ENCODE measurements at places on chromosomes 1 and 21.

DNA sequence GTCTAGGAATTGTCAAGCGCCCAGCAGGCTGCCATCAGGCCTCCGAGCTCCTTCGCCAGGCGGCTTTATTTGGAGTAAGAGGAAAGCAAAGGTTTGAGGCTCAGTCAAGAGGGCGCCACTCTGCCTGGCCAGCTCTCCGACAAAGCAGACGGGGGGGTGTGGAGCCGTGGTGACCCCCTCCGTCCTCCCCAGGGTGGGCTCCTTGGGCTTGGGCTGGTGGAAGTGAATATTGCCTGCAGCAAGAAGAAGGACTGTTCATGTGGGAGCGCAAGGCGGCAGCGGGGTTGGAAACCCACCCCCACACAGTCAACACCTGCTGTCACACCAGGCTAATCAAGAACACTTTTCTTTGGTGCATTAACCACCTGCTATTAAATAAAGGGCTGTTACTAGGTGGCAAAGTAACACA, 14.6 kb downstream of the EPHX1 start:
- DNase-seq = no peak

GRCh38 chr1:2583871-2584351, 2.7 kb upstream of the PRXL2B start:
- no peak for DNase-seq

- DNase-seq = no peak
Observed at GRCh38 chr1:56257726-56258125, 321.6 kb downstream of the PLPP3 start.

DNA sequence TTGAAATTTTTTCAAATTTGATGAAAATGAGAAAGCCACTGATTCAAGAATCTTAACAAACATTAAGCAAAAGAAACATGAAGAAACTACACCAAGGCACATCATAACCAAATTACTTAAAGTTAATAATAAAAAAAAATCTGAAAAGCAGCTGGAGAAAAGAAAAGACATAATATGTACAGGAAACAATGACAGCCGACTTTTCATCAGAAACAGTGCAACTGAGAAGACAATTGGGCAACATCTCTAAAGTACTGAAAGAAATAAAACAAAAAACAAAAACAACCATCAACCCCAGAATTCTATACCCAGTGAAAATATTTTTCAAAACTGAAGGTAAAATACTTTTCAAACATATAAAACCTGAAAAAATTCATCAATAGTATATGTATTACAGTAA, 73.8 kb upstream of the DMRTA2 start:
- no peak for DNase-seq

DNA sequence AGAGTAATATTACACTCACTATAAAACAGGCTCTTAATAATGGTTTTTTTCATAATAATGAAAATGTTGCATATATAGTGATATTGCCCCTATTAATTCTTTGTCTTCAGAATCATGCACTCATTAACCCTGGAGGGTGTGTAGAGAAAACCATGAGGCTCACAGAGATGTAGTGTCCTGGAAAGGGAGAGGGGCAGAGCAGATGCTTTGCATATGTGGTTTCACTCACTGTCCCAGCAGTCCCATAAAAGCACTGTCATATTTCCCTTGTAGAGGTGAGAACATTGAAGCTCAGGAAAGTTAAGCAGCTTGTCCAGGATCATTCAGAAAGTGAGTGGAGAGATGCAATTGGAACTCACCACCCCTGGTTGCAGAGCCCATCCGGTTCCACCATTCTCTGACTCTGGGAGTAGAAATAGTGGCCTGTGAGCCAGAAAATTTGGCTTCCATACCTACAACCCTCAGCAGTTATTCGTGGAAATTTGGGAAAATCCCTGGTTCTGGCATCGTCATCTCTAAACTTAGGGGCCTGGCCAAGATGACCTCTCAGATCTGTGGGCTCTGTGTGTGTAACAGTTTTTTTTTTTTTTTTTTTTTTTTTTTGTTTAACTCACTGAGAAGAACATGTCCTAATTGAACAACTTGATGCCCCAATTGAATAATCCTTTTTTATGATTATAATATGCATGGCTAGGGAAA, 86.4 kb downstream of the RGL1 start:
- DNase-seq = no peak

DNA sequence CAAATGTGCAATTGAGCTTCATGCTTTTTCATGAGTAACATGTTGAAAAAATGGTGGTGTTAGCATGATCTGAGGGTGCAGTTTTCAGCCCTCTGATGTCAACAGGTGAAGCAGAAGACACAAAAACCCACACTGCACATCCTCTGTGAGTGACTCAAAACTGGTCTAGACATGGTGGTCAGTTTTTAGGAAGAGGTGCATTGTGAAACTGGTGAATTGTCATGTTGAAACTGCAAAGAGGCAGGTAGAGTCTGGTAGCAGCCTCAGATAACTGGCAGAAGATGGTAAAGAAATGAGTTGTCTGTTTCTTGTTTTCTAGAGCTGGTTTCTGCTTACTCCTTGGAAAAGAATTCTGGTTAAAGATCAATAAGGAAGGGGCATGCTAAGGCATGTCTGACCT, 97.3 kb upstream of the HMCN1 start:
- DNase-seq = peak; percentile 18

DNA sequence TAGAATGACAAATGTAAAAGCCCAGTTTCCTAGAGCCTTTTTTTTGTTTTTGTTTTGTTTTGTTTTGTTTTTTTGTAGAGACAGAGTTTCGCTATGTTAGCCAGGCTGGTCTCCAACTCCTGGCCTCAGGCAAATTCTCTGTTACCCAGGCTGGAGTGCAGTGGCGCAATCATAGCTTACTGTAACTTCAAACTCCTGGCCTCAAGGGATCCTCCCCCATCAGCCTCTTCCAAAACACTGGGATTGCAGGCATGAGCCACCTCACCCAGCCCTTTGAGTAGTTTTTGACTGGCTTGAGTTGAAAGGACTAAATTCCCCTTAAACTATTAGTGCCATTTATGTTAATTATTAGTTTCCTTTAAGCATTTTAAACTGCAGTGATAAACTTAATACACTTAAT, 28.8 kb upstream of the ZBTB18 start:
- no peak for DNase-seq

- no peak for DNase-seq
Observed at GRCh38 chr21:27076025-27076424, 109.1 kb upstream of the ADAMTS5 start.

GRCh38 chr1:192485692-192486436, 89.7 kb upstream of the RGS1 start:
- no peak for DNase-seq

GRCh38 chr1:228463559-228464455, 23.4 kb upstream of the RNF187 start:
- peak; percentile 72 for DNase-seq

DNA sequence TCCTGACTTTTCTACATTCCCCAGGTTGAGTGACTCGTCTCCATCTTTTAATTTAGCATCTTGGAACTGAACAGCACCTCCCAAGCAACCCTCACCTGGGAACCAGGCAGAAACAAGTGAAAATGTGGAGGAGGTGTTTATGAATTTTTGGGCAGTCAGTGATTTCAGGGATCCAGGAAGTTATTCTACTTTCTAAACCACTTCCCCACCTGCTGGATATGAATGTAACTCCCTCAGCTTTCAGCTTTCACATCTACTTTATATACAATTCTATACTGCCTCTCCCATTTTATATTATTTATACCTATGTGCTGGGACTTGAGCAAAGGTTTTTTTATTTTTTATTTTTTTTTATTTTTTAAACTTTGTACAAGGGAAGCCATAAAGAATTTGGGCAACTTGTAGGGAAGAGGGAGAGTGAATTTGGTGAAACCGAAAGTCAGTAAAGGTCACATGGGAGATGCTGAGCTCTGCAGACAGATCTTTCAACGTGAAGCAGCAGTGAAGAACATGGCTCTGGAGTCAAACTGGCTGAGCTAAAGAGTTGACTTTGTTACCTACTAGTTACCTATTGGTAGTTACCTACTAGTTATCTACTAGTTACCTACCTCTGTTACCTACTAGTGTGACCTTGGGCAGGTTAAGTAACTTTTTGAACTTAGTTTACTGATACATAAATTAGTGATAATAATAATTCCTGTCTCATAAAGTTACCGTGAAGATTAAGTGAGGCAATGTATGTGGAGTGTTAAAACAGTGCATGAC, 45.5 kb downstream of the DDR2 start:
- DNase-seq = no peak

GRCh38 chr1:29743264-29743663, 506.9 kb downstream of the PTPRU start:
- no peak for DNase-seq

- DNase-seq = no peak
Observed at GRCh38 chr1:204751883-204752687, 66.5 kb upstream of the LRRN2 start.

- no peak for DNase-seq
Observed at GRCh38 chr1:164678136-164678700, 119.2 kb downstream of the PBX1 start.

Measured in stimulated activated CD8-positive, alpha-beta memory T cell treated with anti-CD3 and anti-CD28 coated beads, Interleukin-15, amount 100 ng/mL, for 48 hours (primary cell).